Posterior vena cava (tissue), 2 donors: ENCODE measurements at places on chromosomes 16 and 17. TPM values are rescaled to one million over a fixed set of nuclear protein-coding genes. Genes with fewer than 3 reads are reported as not detected.

GRCh38 chr17:40824015-40824832, 1.8 kb upstream of the KRT10 start:
- DNase-seq: no peak

- DNase-seq: no peak
Measured at GRCh38 chr17:74446551-74447500, 14.9 kb downstream of the GPRC5C start.

GRCh38 chr17:49223517-49224197, 6.9 kb downstream of the PHOSPHO1 start:
- peak; percentile 87 for DNase-seq

GRCh38 chr16:20673882-20674683, 23.4 kb downstream of the ACSM1 start:
- DNase-seq: no peak

GRCh38 chr16:52773026-52773425, 226.1 kb upstream of the TOX3 start:
- DNase-seq: no peak

DNA sequence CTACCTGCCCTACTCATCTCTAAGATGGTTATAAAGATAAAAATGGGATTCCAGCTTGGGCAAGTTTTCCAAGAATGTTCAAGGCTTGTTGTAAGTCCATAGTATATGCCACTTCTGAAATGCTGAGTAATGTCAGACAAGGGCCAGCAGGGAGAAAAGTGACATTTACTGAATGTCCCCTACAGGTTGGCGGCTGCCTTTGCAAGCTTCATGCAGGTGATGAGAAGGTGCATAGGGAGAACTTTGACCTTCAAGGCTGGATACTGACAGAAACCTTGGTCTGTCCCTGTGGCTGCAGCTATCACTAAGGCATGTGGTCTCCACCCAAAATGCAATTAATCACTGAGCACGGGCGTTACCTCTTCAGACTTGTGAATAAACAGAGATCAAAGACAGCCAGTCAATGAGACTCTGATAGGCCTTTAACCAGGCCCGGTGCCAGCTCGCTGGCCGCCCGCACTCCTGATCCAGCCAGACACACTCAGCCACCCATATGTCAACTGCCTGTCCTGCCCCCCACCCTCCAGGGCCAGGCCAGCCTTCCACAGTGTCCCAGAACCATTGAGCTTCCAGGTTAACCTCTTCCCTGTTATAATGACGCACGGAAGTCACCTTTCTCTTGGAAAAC, 26.8 kb upstream of the AXIN2 start:
- no peak for DNase-seq

DNA sequence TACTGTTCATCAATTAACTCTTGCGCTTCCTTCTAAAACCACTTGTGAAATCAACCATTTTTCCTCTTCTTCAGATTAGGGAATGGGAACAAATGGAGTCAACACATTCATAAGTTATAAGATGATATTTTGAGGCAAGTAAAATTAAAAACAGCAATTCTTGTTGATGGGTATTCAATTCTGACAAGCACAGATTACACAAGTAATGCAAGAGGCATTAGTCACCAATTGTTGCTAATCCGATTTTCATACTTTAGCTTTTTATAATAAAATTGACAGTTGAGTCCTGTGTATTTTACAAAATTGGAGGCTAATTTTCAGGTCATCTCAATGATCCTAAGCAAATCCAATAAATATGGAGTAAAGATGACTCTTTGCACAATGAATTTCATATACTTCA, 918.4 kb upstream of the SOX9 start:
- DNase-seq: no peak

DNA sequence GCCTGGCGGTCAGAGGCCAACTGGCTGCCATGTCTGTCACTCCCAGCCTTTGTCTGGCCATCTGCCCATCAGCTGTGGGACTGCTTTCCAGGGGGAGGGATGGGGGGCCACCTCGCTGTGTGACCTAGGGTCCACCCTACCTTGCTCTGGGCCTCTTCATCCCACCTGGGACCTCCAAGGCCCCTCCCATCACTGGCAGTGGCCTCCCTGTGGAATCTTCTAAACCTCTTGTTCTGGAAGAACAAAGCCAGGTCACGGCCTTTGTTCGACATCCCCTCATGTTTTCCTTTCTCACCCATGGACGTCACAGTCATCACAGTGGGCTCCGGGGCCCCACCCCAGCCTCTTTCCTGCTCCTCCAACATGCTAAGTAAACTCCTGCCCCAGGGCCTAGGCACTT, 24.0 kb downstream of the SPNS2 start:
- DNase-seq: no peak

DNA sequence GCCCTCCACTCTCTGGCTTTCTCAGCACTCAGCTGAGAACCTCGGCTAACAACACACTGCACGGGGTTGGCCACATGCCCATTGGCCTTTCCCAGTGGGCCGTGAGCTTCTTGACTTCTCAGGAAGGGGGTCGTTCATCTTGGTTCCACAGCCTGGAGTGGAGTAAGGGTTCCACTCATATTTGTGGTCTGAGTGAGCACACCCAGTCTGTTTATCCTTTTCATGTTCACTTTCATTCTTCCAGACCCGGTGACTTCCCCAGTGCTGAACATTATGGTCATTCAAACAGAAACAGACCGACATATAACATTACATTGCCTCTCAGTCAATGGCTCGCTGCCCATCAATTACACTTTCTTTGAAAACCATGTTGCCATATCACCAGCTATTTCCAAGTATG, 8.2 kb downstream of the MILR1 start:
- no peak for DNase-seq

- DNase-seq: no peak
Measured at GRCh38 chr16:46718214-46718613, 28.8 kb downstream of the ORC6 start.

DNA sequence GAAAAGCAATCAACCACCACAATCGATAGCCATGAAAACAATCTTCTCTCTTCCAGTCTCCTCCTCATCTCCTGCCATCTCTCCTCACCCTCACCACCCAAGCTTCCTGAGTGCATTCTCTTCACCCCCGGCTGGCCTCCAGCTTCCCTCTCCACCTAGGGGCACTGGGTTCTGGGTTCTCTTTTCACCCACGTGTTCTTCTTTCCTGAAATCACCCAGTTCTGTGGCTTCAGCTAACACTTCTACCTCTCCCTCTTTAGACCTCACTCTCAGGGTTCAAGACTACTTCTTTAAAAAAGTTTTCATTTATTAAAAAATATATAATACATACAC, 8.2 kb downstream of the ITGAM start:
- DNase-seq: no peak

ARL17B gene
- total RNA-seq: 7.1 TPM

ZP2 gene
- total RNA-seq: not detected

CNGB1 gene
- total RNA-seq: not detected

TMEM204 gene
- 36.5 TPM for total RNA-seq

MYBBP1A gene
- total RNA-seq: 37.9 TPM
